Stimulated activated CD8-positive, alpha-beta memory T cell treated with anti-CD3 and anti-CD28 coated beads, Interleukin-4, amount 100 ng/mL, for 4 hours (primary cell): ENCODE measurements at places on chromosomes 6 and 20.

- no peak for DNase-seq
These were observed 267.9 kb upstream of the SASH1 start for GRCh38 chr6:148074738-148075137.

GRCh38 chr6:158115508-158115907 lies 52.6 kb downstream of the SERAC1 start:
- DNase-seq: no peak

- DNase-seq: no peak
These were observed 1404.0 kb upstream of the ADGRB3 start for GRCh38 chr6:67231092-67231491.

DNA sequence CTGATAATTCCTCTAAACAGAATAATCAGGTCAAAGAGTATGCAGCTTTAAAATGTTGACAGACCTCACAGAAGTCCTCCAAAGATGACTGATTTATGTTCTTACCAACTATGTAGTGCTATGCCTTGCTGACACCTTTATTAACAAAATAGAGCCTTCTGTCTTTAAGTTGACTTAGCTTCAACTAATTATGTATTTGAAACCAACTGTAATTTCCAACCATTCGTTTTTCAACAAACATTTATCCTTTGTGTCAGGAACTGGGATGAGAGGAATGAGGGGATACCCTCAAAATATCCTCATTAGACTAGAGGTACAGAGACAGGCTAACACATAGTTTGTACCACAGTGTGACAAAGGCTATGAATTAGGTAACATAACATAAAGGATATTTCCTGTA lies 186.2 kb upstream of the ZNF217 start:
- no peak for DNase-seq

- DNase-seq: no peak
These were observed 81.4 kb downstream of the MCHR2 start for GRCh38 chr6:99912657-99913056.

- DNase-seq: no peak
These were observed 33.4 kb upstream of the PRND start for GRCh38 chr20:4688305-4688704.

GRCh38 chr6:12241493-12242175 lies 48.5 kb upstream of the EDN1 start:
- no peak for DNase-seq

DNA sequence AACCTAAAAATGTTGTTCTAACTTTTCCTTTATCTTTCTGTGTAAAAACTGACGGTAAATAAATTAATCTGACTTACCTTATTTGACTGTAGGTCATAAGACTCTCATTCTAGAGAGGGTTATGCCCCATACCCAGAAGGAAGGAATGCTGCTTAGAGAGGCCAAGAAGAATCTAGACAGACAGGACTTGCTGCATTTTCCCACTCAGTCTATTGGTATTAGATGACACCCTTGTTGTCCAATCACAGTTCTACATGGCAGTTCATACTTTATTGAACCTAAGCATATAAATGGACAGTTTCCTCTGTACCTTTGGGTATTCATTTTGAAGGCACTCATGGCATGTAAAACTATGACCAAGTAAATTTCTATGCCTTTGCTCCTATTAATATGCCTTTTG lies 359.6 kb upstream of the ID4 start:
- DNase-seq: no peak

GRCh38 chr20:56627122-56628014 lies 1.7 kb upstream of the TFAP2C start:
- DNase-seq: no peak
